Activated naive CD8-positive, alpha-beta T cell treated with anti-CD3 and anti-CD28 coated beads, Interleukin-2, amount 10 ng/mL, durations not matched to agents 7 days and 5 days (primary cell): ENCODE measurements at places on chromosomes 3 and 15.

GRCh38 chr3:115212615-115213014 is 65.5 kb upstream of the ZBTB20 start:
- H3K4me1 ChIP-seq, result peaks cover 3% of the 10 kb centered on the region
- no peak overlapping the region for H3K4me3 ChIP-seq
- no peak overlapping the region for H3K27ac ChIP-seq
- no peaks in the 10 kb centered on the region for H3K36me3 ChIP-seq
- H3K27me3 ChIP-seq, result no peaks in the 10 kb centered on the region

GRCh38 chr3:100561459-100562158 is 47.8 kb upstream of the ADGRG7 start:
- DNase-seq, result no peak
- H3K27ac ChIP-seq, result no peak overlapping the region
- no peaks in the 10 kb centered on the region for H3K4me1 ChIP-seq
- no peaks in the 10 kb centered on the region for H3K27me3 ChIP-seq
- H3K36me3 ChIP-seq, result no peaks in the 10 kb centered on the region

- H3K27ac ChIP-seq, result peak overlapping the region; percentile 78
- H3K27me3 ChIP-seq, result no peaks in the 10 kb centered on the region
- peaks cover 64% of the 10 kb centered on the region for H3K36me3 ChIP-seq
- DNase-seq, result no peak
- H3K4me3 ChIP-seq, result no peak overlapping the region
Measured at GRCh38 chr3:4776980-4777581, 202.2 kb upstream of the BHLHE40 start.

- no peak for DNase-seq
- no peak overlapping the region for H3K27ac ChIP-seq
- peaks cover 12% of the 10 kb centered on the region for H3K4me1 ChIP-seq
- H3K36me3 ChIP-seq, result peaks cover 16% of the 10 kb centered on the region
- no peaks in the 10 kb centered on the region for H3K27me3 ChIP-seq
- no peak overlapping the region for H3K4me3 ChIP-seq
Measured at GRCh38 chr15:40600956-40601355, 6.9 kb downstream of the KNL1 start.
